Stimulated activated CD8-positive, alpha-beta memory T cell treated with anti-CD3 and anti-CD28 coated beads, Interleukin-2, amount 100 ng/mL, for 1 hour (primary cell): ENCODE measurements at places on chromosomes 2 and 18.

GRCh38 chr18:40414155-40414754 lies 1540.8 kb upstream of the PIK3C3 start:
- DNase-seq = no peak

DNA sequence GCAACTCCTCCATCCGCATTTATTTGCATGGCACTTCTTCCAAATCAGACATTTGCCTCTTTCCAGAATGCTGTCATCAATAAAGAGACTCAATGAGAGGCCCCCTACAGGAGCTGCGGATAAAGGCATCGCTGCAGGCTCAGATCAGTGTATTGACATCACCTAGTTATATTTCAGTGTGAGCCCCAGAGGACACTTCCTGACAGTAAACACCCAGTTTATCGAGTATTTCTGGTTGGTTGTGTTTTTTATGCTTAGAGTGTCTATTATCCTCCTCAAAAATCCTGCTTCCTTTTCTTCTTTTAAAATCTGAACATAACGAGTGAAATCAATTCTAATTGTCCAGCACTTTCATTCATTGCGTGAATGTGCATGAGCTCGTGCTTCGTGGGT lies 38.8 kb downstream of the NRP2 start:
- no peak for DNase-seq

DNA sequence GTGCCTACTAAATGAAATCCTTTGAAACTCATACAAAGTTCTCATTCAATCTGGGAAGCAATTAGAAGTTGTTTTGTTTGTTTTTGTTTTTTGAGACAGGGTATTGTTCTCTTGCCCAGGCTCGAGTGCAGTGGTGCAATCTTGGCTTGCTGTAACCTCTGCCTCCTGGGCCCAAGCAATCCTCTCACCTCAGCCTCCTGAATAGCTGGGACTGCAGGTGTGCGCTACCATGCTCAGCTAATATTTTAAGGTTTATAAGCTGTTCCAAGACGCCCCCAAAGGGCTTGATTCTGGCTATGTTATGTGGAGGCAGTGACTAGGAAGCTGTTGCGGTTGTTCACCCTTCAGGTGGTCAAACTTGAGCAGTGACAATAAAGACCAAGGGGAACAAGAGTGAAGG lies 48.5 kb downstream of the NAB1 start:
- DNase-seq = no peak

GRCh38 chr2:31266804-31267203 lies 32.9 kb downstream of the EHD3 start:
- no peak for DNase-seq

DNA sequence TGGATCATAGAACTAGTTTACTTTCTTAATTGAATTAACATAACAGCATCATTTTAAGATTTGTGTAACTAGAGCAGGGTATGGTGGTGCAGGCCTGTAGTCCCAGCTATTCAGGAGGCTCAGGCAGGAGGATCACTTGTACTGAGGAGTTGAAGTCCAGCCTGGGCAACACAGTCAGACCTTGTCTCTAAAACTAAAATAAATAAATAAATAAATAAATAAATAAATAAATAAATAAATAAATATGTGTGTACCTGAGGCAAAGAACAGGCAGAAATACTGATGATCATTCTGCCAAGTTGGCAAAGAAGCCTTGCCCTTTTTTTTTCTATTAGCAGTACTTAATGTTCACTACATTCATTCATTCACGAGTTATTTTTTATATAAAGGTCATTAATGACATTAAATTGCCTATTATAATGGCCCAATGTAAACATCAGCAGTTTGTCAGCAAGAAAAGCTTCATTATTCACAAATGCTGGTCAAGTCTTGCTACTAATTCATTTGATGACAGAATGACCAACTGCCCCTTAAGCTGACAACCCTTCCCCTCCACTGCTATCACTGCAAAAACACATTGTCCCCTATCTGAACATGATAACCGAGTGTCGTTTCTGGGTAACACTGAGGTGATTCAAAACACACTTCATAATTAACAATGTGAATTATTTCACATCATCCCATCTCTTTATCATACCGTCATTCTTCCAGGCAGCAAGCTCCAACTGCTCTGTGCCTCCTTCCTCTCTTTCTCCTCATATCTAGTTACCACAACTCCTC lies 39.0 kb downstream of the ARL5A start:
- no peak for DNase-seq

DNA sequence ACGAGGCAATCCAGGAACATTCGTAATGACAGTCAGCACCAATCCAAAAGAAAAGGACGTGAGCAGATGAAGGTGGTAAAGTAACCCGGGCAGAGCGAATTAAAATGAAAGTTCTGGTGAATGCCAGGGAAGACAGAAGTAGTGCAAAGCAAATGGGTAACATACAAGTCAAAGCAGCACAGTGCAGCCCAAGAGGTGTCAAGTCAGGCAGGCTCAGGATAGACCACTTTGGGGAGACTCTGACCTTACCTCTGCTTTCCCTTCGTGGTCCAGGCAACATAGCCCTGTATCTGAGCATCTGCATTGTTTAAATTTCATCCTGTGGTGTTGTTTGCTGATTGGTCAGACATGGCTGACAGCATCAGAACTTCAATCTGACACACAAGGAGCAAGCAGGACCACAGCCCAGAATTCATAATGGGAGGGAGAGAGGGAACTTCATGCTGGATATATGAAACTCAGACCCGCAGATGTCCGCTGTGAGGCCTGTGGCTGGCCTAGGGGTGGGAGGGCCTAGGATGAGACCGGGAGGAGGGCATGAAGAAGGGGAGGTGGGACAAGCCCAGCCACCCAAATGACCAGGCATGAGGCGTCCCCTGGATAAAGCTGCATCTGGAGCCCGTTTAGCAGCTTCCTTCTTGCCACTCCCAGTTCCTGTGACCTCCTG lies 285.7 kb downstream of the TCF4 start:
- DNase-seq = no peak

- no peak for DNase-seq
These were observed 27.9 kb upstream of the AGFG1 start for GRCh38 chr2:227443889-227444568.

DNA sequence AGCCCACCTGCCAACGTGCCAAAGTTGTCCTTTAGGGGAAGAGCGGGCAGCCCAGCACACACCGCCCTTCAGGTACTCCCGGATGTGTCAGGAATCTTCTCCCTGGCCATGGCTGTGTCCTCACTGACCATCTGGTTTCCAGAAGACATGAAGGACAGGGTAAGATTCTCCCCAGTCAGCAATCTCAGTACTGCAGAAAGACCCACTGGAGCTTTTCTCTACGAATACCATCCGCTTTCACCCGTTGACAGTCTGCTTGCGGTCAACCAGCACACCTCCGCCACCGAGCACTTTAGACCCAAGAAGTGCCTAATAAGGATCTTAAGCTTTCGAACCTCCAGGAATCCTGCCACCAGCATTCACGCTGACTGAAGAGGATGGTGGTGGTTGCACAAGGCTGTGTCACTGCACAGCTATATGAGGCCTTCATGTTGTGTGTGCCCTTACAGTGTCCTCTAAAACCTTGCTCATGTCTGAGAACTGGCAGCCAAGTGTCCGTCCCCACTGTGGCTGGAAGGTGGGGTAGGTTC lies 42.7 kb upstream of the ITM2C start:
- no peak for DNase-seq
